GM13976 (cell line): ENCODE measurements at places on chromosomes 2 and 18.
A peak's percentile ranks its signal among the peaks of the same experiment; 100 is the strongest.

DNA sequence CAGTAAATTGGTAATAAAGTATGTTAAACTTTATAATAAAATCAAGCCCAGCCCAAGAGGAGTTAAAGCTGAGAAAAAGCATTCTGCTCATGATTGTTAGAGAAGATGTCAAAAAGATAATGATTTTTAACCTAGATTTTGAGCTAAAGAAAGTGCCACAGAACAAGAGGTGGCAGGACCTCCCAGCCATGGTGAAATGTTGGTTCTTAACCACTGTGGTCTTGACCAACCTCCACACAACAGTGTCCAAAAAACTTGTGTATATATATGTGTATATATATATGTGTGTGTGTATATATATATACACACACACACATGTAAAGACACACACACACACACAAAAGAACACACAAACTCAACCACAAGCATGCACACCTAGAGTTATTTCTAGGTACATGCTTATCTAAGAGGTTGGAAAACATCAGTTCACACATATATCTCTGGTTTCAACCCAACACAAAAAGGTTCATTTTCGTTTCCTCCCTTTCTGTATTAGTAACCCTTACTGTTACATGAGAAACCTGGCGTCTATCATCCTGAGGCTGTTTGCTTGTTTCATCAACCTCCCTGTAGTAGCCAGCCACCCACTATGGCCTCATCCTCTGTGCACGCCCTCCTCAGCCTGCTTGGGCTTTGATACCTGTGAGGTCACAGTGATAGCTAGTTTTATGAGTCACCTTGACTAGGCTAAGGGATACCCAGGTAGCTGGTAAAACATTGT is 631.8 kb upstream of the ID2 start:
- peak; percentile 71 for DNase-seq

- DNase-seq = no peak
Observed at GRCh38 chr2:5392658-5393057, 299.5 kb upstream of the SOX11 start.

DNA sequence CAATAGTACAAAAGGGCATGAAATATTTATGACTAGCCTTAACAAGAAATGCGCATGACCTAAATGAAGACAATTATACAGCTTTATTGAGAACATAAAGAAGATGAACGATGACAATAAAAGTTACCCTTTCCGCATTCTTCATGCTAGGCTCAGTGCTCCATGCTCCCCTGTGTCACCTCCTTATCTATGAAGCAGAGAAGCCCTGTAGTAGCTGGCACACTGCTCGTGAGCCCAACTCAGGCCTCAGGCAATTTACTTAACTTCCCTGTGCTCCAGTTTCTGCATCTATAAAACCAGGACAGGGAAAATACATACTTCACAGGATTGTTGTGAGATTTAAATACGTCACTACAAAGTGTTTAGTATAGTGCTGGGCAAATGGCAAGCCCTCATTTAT is 34.5 kb upstream of the NABP1 start:
- DNase-seq = no peak

DNA sequence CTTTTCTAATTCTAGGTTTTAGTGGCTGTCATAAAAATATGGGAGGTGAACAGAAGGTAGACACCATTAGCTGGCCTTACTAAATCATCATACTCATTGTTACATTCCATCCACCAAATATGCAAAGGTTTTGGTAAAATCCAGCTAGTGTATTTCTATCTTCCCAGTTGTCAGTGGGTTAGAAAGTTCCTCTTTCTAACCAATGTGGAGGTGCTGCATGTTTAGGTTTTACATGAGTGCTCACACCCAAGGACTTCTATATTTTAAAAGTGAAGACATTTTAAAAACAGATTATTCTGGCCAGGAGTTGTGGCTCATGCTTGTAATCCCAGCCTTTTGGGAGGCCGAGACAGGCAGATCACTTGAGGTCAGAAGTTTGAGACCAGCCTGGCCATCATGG is 5.9 kb downstream of the ALPP start:
- no peak for DNase-seq

GRCh38 chr2:57869758-57870344 is 176.8 kb upstream of the VRK2 start:
- no peak for DNase-seq

DNA sequence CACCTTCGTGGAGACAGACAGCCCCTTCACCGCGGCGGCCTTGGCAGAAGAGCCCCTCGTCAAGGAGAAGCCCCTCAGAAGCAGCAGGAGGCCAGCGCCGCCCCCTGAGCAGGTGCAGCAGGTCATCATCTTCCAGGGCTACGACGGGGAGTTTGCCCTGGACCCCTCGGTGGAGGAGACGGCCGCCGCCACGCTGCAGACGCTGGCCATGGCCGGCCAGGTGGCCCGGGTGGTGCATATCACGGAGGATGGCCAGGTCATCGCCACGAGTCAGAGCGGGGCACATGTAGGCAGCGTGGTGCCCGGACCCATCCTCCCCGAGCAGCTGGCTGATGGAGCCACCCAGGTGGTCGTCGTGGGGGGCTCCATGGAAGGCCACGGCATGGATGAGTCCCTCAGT is 145.7 kb downstream of the PTGR3 start:
- no peak for DNase-seq

DNA sequence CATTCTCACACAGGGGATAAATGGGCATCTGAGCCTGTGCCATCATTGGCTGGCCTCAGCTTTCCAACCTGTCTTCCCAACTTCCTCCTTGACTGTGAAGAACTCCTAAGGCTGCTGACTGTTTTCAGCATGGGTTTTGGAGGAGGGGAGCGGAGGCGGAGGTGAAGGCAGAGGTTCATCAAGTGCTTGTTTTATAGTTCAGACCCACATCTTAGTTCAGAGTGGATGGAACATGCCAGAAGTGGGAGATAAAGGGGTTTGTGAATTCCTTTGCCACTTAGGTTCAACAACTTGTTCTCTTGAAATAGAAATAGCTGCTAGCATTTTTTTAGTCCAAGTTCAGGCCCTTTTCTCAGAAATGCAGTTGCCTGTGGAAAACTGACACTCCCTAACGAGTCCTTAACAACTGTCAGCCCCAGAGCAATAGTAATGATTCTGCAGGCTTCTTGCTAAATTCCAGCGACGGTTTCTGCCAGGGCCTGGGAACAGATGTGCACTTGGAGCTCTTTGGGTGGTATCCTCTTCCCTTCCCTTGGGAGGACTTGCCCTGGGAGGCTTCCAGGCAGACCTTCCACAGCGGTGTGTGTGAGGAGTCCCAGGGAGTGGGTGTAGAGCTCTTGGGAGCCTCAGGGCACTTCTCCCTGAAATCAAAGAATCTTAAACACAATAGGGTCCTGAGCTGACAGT is 30.1 kb upstream of the ITGA6 start:
- no peak for DNase-seq

GRCh38 chr2:123101434-123101833 is 923.7 kb upstream of the CNTNAP5 start:
- no peak for DNase-seq

DNA sequence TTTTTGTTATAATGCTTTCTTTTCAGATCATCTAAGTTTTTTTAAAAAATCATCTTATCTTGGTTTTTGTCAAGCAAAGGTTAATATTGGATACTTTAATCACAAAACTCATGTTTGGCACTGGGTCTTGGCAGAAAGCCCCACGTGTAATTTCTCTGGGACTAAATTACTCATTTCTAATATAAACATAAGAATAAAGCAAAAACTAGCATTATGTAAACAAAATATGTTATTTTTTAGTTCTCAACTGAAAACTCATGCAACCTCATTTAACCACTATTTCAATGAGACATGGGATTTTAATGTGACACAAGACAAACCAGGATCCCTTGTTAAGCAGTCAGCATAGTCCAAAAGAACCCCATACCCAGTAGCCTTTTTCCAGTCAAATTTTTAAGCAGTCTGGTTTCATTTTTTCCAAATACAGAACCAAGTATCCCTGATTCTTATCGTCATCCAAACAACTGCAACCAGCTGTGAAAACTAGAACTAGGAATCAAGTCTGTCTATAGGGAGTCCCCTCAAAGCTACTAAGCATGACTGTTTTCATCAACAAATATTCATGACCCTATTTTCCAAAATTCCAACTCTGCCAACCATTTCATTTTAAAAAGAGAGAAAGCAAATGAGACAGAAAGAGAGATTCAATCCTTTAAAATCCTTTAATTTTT is 27.1 kb downstream of the PID1 start:
- DNase-seq = no peak

- no peak for DNase-seq
Observed at GRCh38 chr2:1990724-1991123, 246.4 kb upstream of the PXDN start.

- DNase-seq = no peak
Observed at GRCh38 chr2:83747141-83747540, 711.9 kb downstream of the SUCLG1 start.

DNA sequence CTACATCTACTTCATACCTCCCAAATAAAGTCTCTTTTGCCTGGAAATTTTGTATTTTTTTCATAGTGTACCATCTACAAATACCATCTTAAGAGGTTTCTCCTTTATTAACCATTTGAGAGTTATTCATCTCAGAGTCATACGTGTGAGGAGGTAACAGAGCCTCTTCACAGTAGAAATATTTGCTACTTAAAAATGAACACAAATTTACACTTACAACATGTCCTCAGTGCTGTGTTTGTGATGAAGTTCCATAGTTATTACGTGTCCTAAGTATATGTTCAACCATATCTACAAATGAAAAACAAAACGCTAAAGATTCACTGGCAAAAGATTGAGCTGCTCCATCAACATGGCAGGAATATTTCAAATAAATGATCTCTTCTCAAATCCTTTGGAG is 48.5 kb upstream of the HNRNPA3 start:
- DNase-seq = no peak

- no peak for DNase-seq
Observed at GRCh38 chr18:56379256-56379655, 259.1 kb downstream of the TXNL1 start.

DNA sequence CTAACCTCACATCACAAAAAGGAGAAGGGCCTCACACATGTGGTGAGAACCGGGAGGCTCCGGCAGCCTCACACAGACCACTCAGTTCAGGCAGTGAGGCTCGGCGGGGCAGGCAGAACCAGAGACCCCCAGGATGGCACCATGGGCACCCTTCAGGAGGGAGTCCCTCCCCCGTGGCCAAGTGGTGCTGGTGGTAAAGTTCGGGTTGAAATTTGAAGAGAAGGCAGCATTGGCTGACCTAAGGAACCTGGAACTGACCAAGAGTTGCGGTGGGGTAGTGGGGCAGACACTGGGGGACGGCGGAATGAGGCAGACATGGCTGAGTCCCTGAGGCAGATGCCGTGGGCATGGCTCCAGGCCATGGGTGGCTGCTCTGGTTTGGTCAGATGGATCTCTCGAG is 239.3 kb upstream of the MYT1L start:
- no peak for DNase-seq

- no peak for DNase-seq
Observed at GRCh38 chr2:102111823-102112222, 30.7 kb upstream of the IL1R1 start.

DNA sequence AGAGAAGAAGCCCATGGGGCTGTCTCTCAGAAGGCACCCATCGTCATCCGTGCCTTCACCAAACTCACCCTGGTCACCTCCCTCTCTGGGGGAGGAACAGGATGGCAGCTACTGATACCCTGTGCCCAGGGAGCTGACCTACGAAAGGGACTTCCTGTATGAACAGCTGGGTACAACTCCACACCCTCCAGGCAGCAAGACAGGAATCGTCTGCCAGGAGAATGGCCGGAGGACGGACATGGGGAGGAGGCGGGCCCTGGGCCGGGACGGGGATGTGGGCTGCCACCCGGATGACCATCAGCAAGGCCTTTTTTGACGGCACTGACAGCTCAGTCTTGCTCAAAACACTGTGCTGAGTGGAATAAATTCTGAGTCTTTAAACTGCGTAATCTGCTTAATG is 243.6 kb downstream of the HDAC4 start:
- no peak for DNase-seq

DNA sequence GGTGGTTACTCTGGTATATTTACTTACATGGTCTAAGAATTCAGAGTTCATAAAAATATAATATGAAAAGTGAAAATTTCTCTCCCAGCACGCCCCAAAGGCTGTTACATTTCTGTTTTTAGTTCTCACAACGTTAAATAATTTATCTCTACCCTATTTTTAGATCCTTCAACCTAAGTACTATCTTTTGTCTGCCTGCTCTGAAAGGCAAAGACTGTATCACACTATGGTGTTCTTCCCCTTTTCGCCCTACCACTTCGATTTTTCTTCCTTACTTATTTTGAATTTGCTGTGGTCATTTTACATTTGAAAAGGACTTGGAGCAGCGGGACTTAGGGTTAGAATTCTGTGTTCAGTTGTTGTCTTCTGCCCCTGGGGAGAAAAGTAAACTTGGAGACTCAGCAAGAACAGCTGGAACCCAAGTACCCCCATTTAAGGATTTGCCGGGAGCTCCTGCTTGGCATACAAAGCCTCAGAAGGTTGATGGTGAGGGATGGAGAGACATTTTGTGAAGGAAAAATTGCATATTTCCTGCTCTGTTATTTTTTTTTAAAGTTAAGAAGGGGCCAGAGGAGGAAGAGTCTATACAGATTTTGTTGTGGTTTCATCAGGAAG is 19.0 kb downstream of the ADAM23 start:
- no peak for DNase-seq

DNA sequence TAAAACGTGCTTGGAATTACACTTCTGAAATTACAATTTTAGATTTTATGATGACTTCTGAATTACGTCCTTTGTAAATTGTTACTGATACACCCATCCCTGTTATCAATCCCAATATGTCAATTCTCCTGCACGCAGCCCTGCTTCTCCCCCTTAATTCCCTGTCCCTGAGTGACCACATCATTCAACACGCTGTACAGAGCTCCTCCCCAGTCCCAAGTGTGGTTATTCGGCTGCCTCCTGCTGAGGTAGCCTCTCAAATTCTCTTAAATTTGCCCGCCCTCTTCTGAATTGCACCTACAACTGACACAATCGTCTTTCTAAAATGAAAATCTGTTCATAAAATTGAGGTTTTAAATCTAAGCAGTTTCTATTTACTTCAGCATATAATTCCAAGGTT is 10.1 kb downstream of the SERPINB8 start:
- DNase-seq = no peak

DNA sequence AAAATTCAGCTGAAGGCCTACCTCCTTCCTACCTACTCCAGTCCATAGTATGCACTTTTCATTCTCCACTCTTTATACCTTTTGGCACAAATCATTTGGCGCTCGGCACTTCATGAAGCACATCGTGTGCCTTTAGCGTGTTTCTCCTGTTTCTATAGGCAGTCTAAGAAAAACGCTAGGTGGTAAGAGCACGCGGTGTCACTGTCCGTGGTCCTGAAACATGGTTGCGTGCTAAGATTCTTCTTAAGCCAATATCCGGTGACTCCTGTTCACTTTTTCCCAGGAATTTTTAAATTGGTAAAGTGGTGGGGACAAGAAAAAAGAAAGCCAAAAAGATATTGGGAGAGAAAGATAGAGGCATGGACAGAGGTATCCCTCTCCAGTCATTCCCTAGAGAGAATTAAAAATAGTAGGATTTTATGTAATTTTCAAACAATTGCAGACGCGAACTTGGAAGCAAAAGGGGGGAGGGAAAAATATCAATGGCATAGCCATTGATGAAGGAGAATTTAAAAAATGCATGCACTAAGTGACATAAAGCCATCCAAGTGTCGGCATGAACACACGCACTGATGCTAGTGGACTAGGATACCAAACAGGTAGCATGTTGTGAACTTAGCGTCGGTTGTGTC is 1.4 kb upstream of the CTNNA2 start:
- peak; percentile 12 for DNase-seq
